ENCODE measurements at places on chromosomes 5 and 9. TPM values are rescaled to one million over a fixed set of nuclear protein-coding genes. Genes with fewer than 3 reads are reported as not detected.

Gene TESK1
- total RNA-seq = 17.9 TPM

Gene PCDHGA11
- total RNA-seq = 12.8 TPM

Gene HEXB
- total RNA-seq = 123 TPM

Gene RBM27
- 36.3 TPM for total RNA-seq

Gene KIAA0825
- 5.9 TPM for total RNA-seq

Gene SLC6A7
- total RNA-seq = not detected

Gene MLANA
- not detected for total RNA-seq

Gene NMUR2
- not detected for total RNA-seq

Gene FAM13B
- 104 TPM for total RNA-seq

Gene KIF12
- total RNA-seq = 1.5 TPM

Gene RFX3
- total RNA-seq = 8.5 TPM

DNA sequence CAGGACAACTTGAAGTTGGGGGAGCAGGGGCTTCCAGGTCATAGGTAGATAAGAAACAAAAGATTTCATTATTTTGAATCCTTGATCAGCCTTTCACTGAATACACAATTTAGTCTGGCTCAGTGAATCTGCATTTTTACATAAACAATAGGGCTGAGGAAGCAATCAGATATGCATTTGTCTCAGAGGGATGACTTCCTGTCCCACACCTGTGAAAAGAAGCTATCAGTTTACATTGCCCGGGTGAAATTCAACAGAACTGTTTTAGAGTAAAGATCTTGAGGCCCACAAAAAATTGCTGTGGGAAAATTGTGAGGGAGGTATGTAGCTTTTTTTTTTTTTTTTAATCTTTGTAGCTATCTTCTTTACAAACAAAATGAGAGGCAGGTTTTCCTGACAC is 38.3 kb downstream of the DNAJB5 start:
- DNase-seq = no peak

DNA sequence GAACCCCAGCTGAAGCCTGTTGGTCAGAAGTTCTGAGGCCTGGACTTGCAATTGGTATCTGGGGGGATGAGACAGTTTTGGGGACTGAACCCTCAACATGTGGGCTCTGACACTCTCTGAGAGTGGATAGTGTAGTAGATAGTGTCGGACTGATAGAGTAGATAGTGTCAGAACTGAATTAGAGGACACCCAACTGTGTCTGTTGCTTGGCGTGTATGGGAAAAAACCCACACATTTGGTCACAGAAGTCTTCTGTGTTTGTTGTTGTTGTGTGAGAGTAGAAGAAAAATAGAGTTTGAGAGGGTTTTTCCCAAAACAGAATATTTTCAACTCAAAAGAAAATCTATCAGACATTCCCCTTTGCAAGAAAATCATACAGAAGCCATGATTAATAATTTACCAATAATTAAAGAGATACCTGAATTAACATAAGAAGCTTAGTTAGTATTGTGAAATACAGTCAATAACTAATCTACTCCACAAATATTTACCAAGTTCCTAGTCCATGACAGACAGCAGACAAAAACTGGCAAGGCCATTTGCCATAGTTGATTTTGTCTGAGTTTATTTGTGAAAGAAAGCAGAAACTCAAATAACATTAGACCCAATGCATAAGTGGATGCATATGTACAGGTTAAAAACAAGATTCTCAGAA is 170.9 kb downstream of the CTNND2 start:
- no peak for DNase-seq

GRCh38 chr5:147759441-147759840 is 23.1 kb downstream of the JAKMIP2 start:
- no peak for DNase-seq

DNA sequence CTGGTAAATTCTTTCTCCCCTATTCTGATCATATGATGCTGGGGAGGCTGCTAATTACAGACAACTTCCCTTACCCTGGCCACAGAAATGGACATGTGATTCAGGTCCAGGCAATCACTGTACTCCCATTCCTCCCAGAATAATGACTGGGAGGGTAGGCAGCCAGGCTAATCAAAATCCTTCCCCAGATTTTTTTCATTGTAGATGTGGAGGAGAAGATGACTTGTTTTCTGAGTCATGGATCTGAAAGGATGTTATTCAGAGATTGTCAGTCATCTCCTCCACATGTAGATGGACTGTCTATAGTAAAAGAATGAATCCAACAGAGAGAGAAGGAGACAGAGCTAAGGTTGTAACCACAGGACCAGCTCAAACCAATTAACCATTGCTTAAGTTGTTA is 123.9 kb upstream of the PUM3 start:
- DNase-seq = no peak

- DNase-seq = no peak
These were observed 138.7 kb downstream of the RAPGEF6 start for GRCh38 chr5:131496400-131496713.

DNA sequence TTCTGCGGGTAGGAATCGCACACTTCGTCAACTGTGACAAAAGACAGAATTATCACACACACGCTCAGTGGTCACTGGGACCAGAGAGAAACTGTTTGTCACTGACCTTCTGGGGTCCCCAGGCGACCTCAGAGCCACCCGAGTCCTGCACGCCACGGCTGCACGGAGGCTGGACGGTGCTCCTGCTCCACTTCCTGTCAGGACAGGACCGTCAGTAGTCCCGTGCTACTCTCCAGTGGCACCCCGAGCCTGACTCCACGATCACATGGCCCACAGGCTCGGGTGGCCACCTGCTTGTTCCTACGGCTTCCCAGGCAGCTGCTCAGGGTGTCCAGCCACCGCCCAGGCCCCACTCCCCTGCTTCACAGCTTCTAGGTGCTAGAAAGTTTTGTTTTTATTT is 17.9 kb downstream of the MRNIP start:
- no peak for DNase-seq

DNA sequence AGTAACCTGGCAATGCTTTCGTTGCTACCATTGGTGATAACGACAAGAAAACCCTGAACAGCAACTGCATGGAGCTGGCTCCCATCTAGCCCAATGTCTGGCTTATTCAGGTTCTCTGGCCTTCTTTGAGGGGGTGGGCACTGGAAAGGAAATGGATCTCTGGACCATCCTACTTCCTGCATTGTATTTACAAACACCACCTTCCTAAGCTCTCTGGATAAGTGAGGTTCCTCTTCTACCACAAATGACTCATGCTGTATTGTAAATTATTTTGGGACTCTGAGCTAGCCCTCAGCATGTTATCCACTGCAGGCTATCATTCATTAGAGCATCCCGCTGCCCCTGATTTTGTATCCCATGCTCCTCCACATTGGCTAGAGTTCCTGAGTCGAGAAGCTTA is 136.9 kb upstream of the KLF9 start:
- no peak for DNase-seq

DNA sequence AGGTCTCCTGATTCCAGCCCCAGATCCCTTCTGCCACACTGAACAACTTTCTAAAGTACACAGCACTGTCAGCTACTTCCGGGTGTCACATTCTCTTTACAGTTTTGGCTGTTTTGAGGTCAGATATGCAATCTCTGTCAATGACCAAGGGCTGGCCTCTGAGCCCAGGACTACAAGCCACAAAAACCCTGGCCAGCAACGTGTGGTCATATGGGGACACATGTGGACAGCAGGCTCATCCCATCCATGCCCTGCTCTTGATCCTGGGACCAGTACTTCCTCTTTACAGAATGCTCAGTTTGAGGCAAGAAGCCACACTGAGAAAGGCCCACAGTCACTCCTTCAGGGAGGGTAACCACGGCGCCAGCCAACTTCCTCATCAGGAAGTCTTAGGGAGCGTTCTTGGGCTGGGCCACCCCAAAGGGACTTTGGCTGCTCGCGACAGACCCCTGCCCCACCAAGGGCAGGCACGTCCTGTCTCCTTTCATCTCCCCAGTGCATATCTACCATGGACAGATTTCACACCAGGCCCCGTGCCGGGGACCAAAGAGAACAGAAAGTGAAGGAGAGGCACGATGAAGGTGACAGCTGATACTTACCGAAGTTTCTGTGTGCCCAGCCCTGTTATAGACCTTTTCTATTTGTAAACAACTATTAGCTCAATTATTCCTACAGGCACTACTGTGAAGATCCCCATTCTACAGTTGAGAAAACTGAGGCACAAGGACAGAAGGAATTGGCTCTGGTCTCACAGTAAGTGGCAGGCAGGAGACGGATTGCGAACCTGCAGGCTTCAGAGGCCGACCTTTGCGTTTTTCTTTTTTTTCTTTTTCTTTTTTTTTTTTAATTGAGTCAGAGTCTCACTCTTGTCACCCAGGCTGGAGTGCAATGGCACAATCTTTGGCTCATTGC is 37.3 kb downstream of the STK10 start:
- no peak for DNase-seq

DNA sequence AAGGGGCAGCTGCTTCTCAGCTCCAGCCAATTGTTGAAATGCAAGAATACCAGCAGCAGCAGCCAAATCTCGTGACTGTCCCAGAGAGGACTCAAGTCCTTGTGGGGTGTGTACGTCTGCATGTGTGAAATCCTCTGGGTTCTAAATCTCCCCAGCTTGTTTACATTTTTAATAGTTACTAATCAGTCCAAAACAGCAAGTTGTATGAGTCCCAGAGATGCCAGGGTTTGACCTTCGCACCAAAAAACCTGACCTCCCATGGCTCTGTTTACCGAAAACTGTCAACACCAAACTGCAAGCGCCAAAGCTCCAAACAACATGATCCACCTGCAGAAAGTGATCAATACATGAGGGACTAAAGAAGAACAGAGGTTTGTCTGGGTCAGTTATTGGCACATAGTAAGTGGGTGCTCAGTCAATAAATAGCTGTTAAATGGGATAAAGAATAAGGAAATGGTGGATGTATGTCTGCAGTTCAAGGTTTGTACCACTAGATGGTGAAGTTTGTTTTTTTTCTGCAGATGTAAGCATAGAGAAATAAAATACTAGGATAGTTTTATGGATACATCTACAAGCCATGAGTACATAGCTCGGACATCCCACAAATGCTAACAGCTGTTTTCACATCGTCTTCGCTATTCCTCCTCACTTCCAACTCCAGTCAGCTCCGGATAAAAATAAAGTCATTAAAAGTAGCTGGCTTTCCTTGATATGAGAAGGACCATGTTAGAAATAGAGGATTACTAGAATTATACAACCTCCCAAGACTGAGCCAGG is 85.3 kb upstream of the ADRB2 start:
- no peak for DNase-seq

GRCh38 chr5:142281008-142281367 is 43.8 kb downstream of the SPRY4 start:
- no peak for DNase-seq

DNA sequence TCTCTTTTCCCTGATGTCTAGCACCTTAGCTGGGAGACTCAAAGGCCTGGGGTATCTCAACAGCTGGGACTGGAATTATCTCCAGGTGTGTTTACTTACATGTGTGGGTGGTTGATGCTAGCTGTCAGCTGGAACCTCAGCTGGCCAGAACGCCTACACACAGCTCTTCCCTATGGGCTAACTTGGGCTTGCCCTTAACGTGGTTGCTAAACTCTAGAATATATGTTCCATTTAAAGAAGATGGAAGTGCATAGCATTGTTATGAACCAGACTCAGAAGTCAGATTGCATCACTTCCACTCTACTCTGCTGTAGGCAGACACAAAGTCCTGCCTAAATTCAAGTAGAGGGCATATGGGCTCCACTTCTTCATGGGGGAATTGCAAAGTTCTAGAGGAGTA is 29.3 kb downstream of the SGCD start:
- no peak for DNase-seq

DNA sequence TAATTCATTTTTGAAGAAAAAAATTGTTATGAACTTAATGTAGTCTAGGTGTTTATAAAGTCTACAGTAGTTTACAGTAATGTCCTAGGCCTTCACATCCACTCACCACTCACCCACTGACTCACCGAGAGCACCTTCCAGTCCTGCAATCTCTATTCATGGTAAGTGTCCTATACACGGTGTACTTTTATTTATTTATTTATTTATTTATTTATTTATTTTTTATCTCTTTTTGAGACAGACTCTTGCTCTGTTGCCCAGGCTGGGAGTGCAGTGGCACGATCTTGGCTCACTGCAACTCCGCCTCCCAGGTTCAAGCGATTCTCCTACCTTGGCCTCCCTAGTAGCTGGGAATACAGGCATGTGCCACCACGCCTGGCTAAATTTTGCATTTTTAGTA is 39.3 kb upstream of the PIK3R1 start:
- no peak for DNase-seq

GRCh38 chr9:129457325-129457779 is 163.5 kb downstream of the C9orf50 start:
- no peak for DNase-seq

DNA sequence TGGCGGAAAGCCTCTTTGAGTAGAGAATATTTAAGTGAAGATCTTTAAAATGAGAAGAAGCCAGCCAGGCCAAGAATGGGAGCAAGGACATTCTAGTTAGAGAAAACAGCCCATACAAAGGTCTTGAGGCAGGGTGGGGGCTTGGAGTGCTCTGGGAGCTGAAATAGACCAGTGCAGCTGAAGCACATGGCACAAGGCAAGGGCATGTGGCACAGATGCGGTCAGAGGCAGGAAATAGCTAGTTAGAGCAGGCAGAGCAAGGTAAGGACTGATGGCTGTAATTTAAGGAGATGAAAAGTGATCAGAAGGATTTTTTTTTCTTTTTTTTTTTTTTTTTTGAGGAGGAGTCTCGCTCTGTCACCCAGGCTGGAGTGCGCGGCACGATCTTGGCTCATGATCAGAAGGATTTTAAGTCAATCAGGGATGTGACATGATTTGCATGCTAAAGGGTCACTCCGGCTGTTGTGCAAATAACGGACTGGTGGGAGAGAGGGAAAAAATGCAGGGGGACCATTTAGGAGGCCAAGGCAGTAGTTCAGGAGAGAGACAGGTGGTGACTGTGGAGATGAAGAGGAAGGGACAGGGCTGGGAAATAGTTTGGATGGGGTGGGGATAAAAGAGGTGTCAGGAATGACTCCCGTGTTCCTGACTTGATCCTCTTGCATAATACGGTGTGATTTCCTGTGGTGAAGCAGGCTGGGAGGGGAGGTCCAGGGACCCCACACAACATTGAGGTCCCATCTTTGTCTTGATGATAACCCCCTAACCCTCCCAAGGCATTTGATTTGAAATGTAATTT is 207.6 kb downstream of the HSPA4 start:
- DNase-seq = no peak

GRCh38 chr5:124176692-124177091 is 569.7 kb downstream of the ZNF608 start:
- DNase-seq = no peak

DNA sequence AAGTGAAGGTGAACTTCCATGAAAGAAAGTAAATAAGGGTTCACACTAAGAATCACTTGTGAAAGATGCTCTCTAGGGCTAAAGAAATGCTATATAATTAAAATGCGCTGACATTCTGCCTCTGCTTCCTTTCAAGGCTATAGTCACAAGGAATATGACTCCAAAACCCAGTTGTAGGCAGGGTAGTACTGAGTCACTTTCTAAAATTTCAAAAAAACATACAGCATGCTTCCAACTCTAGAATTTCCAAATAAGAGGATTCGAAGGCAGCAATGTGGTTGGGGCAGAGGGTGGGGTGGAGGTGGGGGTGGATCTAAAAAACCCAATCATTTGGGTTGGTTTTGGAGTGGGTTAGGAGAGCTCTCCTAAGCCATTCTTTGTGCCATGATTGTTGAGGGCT is 84.6 kb downstream of the HMHB1 start:
- no peak for DNase-seq

GRCh38 chr9:32291370-32291769 is 93.1 kb upstream of the ACO1 start:
- no peak for DNase-seq

Data from uterus (tissue), 4 donors.